ENCODE measurements at places on chromosomes 5 and 9.

DNA sequence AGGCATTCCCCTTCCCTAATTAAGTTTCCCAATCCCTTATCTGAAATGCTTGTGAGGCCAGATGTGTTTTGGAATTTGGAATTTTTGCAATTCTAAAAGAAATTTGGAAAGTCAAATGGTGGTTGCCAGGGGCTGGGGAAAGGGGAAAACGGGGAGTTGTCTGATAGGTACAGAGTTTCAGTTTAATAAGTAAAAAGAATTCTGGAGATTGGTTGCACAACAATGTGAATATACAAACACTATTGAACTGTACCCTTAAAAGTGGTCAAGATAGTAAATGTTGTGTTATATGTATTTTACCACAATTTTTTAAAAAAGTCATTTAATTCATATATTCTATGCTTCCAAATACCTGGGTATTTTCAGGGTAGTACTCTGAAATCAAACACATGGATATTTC lies 154.5 kb downstream of the ADAMTS12 start:
- no peak for DNase-seq

DNA sequence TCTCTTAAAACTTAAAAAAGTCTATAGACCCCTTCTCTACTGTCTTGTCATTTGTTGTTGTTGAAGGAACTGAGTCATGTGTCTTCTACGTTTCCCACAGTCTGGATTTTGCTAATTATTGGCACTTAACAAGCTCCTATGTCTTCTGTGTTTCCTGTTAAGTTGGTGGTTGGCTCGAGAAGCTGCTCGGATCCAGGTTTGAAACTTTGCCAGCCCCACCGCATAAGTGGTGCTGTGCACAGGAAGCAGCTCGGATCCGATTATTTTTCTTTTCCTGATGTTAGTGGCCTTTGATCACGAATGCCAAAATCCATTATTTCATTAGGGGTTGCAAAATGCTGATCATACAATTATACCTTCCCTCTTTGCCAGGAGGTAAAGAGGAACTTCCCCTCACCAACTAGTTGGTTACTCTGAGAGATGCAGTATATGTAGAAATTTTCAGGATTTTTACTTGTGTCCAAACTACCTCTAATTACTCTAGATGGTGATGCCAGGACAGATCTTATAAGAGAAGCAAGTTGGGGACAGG lies 186.5 kb downstream of the NSG2 start:
- DNase-seq, result no peak

GRCh38 chr5:145350513-145350912 lies 484.6 kb downstream of the PRELID2 start:
- DNase-seq, result no peak

DNA sequence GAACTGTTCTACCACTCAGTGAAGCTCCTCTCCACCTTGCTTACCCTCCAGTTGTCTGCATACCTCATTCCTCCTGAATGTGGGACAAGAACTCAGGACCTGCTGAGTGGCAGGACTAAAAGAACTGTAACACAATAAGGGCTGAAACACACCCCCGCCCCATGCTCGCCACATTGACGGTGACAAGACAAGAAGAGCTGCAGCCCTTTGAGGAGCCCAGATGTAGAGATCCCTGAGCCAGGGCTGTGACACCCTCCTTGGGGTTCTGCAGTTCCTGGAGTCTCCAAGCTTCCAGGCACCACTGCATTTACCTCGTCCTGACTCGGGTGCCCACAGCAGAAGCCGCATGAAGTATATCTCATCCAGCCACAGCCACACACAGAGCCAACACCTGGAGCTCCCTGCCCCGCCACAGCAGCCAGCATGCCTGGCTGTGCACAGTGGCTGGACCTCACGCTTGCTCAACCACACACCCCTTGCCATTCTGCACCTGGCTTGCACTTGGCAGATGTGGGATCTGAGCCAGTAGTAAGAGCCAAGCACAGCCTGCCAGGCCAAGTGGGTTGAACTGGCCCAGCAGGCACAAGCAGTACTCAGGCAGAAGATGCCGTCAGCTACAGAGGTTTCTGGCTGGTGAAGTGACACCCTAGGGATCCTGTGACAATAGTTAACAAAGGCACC lies 166.1 kb downstream of the RNF180 start:
- no peak for DNase-seq

GRCh38 chr5:64800926-64801325 lies 32.2 kb downstream of the CWC27 start:
- no peak for DNase-seq

DNA sequence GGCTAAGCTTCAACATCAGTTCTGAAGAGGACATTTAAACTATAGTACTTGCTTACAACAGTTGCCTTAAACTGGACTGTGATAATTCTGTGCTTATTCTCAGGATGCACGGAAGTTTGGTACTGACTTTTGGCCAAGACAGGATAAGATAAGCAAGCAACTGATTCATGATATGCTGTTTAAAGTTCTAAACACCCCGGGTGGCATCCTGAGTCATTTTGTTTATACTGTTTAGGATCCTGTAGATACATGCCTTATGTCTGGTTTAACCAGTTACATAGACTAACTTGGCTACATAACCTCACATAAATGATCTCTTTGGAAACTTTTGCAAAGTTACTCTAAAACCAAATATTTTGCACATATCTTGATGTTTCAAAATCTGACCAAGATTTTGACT lies 95.9 kb downstream of the CDH9 start:
- DNase-seq, result no peak

DNA sequence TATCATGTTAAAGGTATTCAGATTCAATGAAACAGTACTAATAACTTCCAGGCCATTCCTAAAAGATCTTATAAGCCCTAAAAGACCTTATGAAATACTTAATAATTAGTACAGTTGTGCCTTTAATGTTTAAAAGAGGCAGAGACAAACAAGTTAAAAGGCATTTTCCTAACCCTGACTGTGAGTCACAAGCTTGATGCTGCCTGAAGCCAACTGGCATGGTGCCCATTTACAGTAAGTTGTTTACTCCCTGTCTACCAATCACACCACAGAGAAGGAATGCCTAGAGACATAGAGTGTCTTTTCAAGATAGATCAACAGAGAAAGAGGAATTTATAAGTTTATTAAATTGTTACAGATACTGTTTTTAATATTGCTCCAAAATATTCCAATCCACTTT lies 47.8 kb downstream of the NR3C1 start:
- peak; percentile 28 for DNase-seq

GRCh38 chr5:7884491-7885267 lies 15.7 kb downstream of the MTRR start:
- DNase-seq, result no peak

- peak; percentile 37 for DNase-seq
Observed at GRCh38 chr5:179313849-179314521, 31.3 kb downstream of the ADAMTS2 start.

- DNase-seq, result no peak
Observed at GRCh38 chr5:73496984-73497457, 1.2 kb upstream of the BTF3 start.

GRCh38 chr5:96538808-96539250 lies 105.8 kb upstream of the PCSK1 start:
- DNase-seq, result no peak

GRCh38 chr5:43215073-43215631 lies 23.1 kb downstream of the NIM1K start:
- no peak for DNase-seq

DNA sequence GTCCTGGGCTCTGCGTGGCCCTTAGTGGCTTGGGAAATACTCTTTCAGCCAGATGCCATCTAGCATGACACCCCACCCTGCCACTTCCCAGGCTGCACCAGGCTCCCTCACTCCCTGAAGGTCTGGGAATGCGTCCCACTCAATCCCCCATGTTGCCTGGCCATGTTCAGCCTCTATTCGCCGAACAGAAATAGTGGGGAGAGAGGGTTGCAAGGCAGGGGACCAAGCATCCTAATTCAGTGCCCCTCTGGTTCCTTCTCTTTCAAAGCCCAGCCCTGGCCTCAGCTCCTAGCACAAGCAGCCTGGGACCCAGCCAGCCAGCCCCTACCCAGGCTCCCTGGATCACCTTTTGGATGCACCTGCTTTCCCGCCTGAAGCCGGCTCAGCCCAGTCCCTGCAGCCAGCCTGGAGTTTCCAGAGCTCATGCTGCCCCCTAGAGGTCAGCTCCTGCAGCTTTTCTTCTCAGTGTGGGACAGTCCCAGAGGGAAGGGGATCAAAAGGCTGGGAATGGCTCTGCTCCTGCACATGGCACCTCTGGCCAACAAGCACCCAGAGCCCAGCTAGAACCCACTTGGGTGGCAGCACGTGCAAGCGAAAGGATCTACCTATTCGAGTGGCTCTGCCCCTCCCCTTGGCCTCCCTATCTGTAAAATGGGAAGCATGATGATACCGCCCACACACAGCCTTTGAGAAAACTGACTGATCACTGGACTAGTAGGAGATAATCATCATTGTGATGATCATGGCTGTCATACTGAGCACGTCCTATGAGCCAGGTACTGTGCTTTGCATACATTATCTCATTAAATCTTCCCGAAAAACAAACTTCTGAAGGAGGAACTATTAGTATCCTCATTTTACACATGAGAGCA lies 48.7 kb upstream of the C5orf58 start:
- peak; percentile 36 for DNase-seq

DNA sequence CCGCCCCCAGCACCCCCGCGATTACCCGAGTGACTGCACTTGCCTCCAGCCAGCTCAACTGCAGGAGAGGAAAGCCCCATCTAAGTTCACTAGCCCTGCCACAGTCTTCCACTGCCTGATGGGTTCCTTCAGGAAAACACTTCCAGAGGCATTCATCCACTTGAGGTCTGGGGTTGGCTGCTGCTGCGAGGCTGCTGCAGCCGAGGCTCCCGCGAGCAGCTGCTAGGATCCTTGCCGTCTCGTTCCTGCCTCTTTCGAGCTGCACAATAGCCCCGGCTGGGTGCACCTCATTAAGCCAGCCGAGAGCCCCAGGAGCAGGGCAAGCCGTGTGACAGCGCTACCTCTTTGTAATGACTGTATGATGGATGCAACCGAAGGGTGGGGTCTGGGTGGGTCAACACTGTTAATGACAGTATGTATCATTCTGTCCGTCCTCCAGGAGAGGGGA lies 24.2 kb upstream of the ELAVL2 start:
- no peak for DNase-seq

DNA sequence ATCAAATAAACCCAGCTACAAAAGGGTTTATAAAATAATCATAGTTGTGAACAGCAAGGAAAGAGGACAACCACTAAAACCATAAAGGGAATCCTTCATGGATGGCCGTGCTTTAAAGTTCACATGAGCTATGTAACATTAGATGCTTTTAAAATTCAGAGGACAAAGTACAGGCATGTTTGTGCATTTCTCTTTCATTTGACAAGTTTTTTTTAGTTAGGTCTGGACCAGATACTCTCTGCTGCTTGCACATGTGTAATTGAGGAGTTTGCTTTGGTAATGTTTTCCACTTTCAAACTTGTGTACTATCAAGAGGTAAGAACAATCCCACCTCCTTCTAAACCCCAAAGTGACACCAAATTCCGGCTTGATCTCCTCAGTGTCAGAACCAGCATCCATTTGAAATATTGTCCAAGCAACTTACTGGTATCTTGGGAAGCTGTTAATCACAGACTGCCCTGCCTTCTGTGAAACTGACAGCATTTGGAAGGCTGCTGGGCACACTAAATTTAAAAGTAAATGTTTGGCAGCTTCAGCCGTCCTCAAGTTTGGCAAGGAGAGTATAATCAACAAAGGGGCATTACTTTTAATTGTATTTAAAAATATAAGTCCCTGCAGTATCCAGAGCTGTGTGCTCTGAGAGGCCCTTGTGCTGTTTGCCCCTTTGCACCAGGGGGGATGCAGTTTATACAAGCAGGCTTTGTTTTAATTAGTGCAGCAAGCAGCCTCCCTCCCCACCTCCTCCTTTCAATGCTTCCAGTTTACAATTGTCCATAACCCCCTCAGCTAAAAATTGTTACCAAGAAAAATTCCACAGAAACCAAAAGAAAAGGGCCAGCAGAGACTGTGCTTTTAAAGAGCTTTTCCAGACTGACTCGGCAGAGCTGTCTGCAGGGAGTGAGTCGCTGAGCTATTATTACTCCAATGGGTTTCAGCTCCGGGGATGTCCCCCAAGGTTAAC lies 328.3 kb upstream of the MPDZ start:
- no peak for DNase-seq

GRCh38 chr5:135030956-135031812 lies 2.8 kb downstream of the PITX1 start:
- no peak for DNase-seq

GRCh38 chr5:140555747-140556312 lies 1.4 kb downstream of the SRA1 start:
- DNase-seq, result no peak

GRCh38 chr5:36374266-36374862 lies 72.7 kb upstream of the RANBP3L start:
- DNase-seq, result no peak

DNA sequence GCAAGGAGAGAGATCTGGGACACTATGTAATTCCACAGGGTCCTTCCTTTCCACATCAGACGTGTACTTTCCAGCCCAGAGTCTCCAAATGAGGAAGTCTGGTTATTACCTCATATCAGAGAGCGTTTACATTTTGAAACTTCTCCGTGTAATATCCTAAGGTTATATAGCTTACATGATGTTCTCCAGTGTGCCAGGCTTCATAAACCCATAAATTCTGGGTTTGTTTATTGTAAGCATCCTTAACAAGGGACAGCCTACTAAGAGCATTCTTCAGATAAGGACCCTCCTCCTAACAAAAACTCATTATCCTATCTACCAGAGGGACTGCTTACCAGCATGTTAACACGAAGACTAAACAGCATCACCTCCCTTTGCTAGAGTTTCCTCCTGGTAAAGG lies 17.9 kb downstream of the SRFBP1 start:
- no peak for DNase-seq

- DNase-seq, result no peak
Observed at GRCh38 chr5:88401228-88401627, 132.6 kb upstream of the TMEM161B start.

GRCh38 chr5:96408210-96408777 lies 24.8 kb downstream of the PCSK1 start:
- no peak for DNase-seq

DNA sequence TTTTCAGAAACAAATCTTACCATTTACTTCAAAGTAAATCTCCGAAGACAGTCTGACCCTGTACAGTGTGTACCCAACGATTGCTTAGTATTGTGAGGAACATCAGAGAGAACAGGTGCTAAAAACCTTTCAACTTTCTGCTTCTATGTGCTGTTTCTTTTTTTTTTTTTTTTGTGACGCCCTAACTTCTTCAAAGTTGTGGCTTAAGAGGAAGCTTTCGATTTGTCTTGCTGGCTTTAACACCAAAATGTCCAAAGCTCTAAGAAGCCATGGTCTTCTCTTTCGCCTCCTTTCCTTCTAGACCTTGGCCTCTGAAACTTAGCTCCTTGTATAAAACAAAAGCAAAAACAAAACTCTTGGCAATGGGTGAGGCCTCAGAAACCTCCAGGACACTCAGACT lies 1.2 kb downstream of the TNFSF8 start:
- no peak for DNase-seq

- no peak for DNase-seq
Observed at GRCh38 chr9:88539246-88539645, 4.3 kb downstream of the NXNL2 start.

All from frontal cortex (tissue), 4 donors.